ENCODE measurements at places on chromosomes 3 and 15.

- no peak for DNase-seq
Measured at GRCh38 chr3:17726313-17726712, 16.1 kb downstream of the TBC1D5 start.

GRCh38 chr3:87766721-87767120 is 292.1 kb downstream of the CGGBP1 start:
- no peak for DNase-seq

GRCh38 chr3:144708437-144708836 is 736.8 kb downstream of the DIPK2A start:
- no peak for DNase-seq

- DNase-seq = no peak
Measured at GRCh38 chr15:83462953-83463433, 15.9 kb downstream of the SH3GL3 start.

GRCh38 chr3:111823341-111823855 is 35.7 kb upstream of the PHLDB2 start:
- DNase-seq = peak; percentile 15

Data from fibroblast of skin of scalp (primary cell).